ENCODE measurements at places on chromosomes 12 and 14. TPM values are rescaled to one million over a fixed set of nuclear protein-coding genes. Genes with fewer than 3 reads are reported as not detected.

Gene AQP2
- not detected for total RNA-seq

Gene GABARAPL1
- 186 TPM for total RNA-seq

Gene TSPAN8
- under 0.01 TPM for total RNA-seq

Gene FOXG1
- total RNA-seq: not detected

Gene PROX2
- total RNA-seq: not detected

Gene KCNC2
- not detected for total RNA-seq

Gene DLK1
- total RNA-seq: not detected

Gene SH2B3
- total RNA-seq: 7.4 TPM

Gene MDGA2
- total RNA-seq: not detected

Gene ARHGEF25
- total RNA-seq: 40.0 TPM

Gene ANKRD33
- under 0.01 TPM for total RNA-seq

Gene SLC24A4
- not detected for total RNA-seq

Gene SYT1
- 0.51 TPM for total RNA-seq

Gene NKX2-8
- not detected for total RNA-seq

Gene MUCL1
- total RNA-seq: not detected

Gene ADGRD1
- 7.3 TPM for total RNA-seq
